ENCODE measurements at places on chromosomes 12 and 14. TPM values are rescaled to one million over a fixed set of nuclear protein-coding genes. Genes with fewer than 3 reads are reported as not detected.

The PRH2 gene
- 0.30 TPM for total RNA-seq

The RPS6KA5 gene
- total RNA-seq: 1.3 TPM

The NXPH4 gene
- 1.5 TPM for total RNA-seq

The PRKAG1 gene
- total RNA-seq: 70.3 TPM

The LYZ gene
- total RNA-seq: not detected

The GNG2 gene
- total RNA-seq: 23.6 TPM

The OR6C2 gene
- not detected for total RNA-seq

The FOXG1 gene
- total RNA-seq: 0.15 TPM

The ACOT6 gene
- not detected for total RNA-seq

The PPP1R36 gene
- total RNA-seq: 0.30 TPM
